ENCODE measurements at places on chromosomes 6 and 20. TPM values are rescaled to one million over a fixed set of nuclear protein-coding genes. Genes with fewer than 3 reads are reported as not detected.

GRCh38 chr20:32975698-32976674 is 28.2 kb downstream of the SUN5 start:
- DNase-seq, result no peak
- no peaks in the 10 kb centered on the region for H3K36me3 ChIP-seq
- H3K27ac ChIP-seq, result no peak overlapping the region
- no peaks in the 10 kb centered on the region for H3K27me3 ChIP-seq
- peaks cover 9% of the 10 kb centered on the region for H3K4me1 ChIP-seq

- no peaks in the 10 kb centered on the region for H3K27me3 ChIP-seq
- no peaks in the 10 kb centered on the region for H3K4me1 ChIP-seq
- no peak overlapping the region for H3K4me3 ChIP-seq
- H3K36me3 ChIP-seq, result no peaks in the 10 kb centered on the region
These were observed 103.5 kb upstream of the HIVEP1 start for GRCh38 chr6:11908436-11909105.

The MUC21 gene
- not detected for total RNA-seq

- peak overlapping the region; percentile 77 for H3K27ac ChIP-seq
- H3K36me3 ChIP-seq, result no peaks in the 10 kb centered on the region
- no peaks in the 10 kb centered on the region for H3K27me3 ChIP-seq
- peaks cover 77% of the 10 kb centered on the region for H3K4me1 ChIP-seq
- DNase-seq, result no peak
These were observed 41.0 kb downstream of the TRAM2 start for GRCh38 chr6:52535711-52536423.

- H3K27me3 ChIP-seq, result no peaks in the 10 kb centered on the region
- H3K4me3 ChIP-seq, result no peak overlapping the region
- no peaks in the 10 kb centered on the region for H3K36me3 ChIP-seq
- peaks cover 5% of the 10 kb centered on the region for H3K4me1 ChIP-seq
These were observed 6.8 kb downstream of the C6orf52 start for GRCh38 chr6:10687582-10687981.

- H3K4me3 ChIP-seq, result no peak overlapping the region
- H3K27ac ChIP-seq, result no peak overlapping the region
- H3K4me1 ChIP-seq, result no peaks in the 10 kb centered on the region
- no peaks in the 10 kb centered on the region for H3K36me3 ChIP-seq
These were observed 71.1 kb downstream of the CDH22 start for GRCh38 chr20:46237227-46237626.

GRCh38 chr6:17907406-17908229 is 79.8 kb downstream of the KIF13A start:
- H3K36me3 ChIP-seq, result no peaks in the 10 kb centered on the region
- DNase-seq, result no peak
- H3K4me1 ChIP-seq, result no peaks in the 10 kb centered on the region
- H3K27me3 ChIP-seq, result no peaks in the 10 kb centered on the region

DNA sequence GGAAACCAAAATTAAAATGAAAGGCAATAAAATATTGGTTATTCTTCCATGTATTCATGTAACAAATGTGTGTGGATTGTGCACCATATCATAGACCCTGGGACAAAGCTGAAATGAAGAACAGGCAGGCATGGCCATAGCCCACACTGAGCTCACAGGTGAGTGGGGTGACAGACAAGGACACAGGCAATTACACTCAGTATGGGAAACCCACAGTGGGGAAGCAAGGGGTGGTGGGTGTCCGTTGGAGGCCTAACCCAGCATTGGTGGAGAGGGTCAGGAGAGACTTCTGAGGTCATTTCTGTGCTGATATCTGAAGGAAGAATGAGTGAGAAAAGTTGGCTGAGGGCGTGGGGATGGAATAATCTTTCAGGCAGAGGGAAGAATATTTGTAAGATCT is 47.6 kb upstream of the MAP3K4 start:
- H3K36me3 ChIP-seq, result no peaks in the 10 kb centered on the region
- H3K4me3 ChIP-seq, result no peak overlapping the region
- H3K27ac ChIP-seq, result no peak overlapping the region
- H3K27me3 ChIP-seq, result peaks cover 3% of the 10 kb centered on the region

The GCLC gene
- total RNA-seq, result 20.3 TPM

The OR2J3 gene
- not detected for total RNA-seq

The R3HDML gene
- not detected for total RNA-seq

- H3K27ac ChIP-seq, result no peak overlapping the region
- H3K4me3 ChIP-seq, result no peak overlapping the region
- no peaks in the 10 kb centered on the region for H3K27me3 ChIP-seq
These were observed 365.3 kb upstream of the PTCHD4 start for GRCh38 chr6:48476257-48476656.

- no peaks in the 10 kb centered on the region for H3K4me1 ChIP-seq
- no peaks in the 10 kb centered on the region for H3K27me3 ChIP-seq
- H3K27ac ChIP-seq, result no peak overlapping the region
- H3K4me3 ChIP-seq, result no peak overlapping the region
- DNase-seq, result no peak
These were observed 21.4 kb upstream of the NELFCD start for GRCh38 chr20:58959652-58960051.

The NELFE gene
- 56.3 TPM for total RNA-seq

DNA sequence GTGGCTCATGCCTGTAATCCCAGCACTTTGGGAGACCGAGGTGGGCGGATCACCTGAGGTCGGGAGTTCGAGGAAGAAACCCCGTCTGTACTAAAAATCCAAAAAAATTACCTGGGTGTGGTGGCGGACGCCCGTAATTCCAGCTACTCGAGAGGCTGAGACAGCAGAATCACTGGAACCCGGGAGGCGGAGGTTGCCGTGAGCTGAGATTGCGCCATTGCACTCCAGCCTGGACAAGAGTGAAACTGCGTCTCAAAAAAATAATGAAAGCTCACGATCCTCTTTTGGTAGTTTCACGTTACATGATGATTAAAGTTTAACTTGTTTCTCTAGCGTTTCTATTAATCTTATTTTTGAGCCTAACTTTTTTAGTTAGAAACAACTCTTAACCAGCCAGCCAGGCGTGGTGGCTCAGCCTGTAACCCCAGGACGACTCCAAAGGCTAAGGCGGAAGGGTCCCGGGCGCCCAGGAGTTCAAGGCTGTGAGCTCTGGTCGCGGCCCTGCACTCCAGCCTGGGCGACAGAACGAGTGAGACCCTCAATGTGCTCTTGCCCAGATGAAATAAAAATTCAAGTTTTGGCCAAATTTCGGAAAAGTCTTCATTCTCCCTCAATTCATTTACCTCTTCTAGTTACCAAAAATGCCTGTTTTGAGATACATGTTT is 1.2 kb upstream of the WRNIP1 start:
- DNase-seq, result no peak
- H3K36me3 ChIP-seq, result peaks cover 11% of the 10 kb centered on the region
- H3K4me1 ChIP-seq, result peaks cover 30% of the 10 kb centered on the region
- H3K4me3 ChIP-seq, result peak overlapping the region; percentile 62
- H3K27me3 ChIP-seq, result no peaks in the 10 kb centered on the region
- peak overlapping the region; percentile 65 for H3K27ac ChIP-seq

GRCh38 chr6:31898383-31899011 is 999 bp upstream of the EHMT2 start:
- H3K4me3 ChIP-seq, result peak overlapping the region; percentile 75
- H3K27ac ChIP-seq, result peak overlapping the region; percentile 51
- peaks cover 45% of the 10 kb centered on the region for H3K4me1 ChIP-seq
- peaks cover 6% of the 10 kb centered on the region for H3K36me3 ChIP-seq
- DNase-seq, result peak; percentile 79
- H3K27me3 ChIP-seq, result no peaks in the 10 kb centered on the region

DNA sequence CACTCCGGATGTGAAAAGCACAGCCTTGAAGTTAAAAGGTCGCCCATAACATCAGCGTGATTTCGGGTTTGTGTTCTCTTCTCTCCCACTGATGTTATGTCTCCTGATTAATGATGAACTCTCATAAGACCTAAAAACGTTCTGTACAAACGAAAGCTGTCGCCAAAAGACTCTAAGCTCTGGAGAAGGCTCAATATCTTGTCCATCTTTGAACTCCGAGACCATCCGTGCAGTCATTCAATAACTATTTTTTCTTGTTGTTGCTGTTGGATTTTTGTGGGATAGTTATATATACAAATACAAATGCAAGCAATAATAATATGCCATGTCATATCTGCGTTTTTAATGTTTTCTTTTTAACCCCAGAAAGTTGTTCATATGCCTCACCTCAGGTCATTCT is 291.8 kb upstream of the MARCKS start:
- no peaks in the 10 kb centered on the region for H3K36me3 ChIP-seq
- no peak overlapping the region for H3K27ac ChIP-seq

DNA sequence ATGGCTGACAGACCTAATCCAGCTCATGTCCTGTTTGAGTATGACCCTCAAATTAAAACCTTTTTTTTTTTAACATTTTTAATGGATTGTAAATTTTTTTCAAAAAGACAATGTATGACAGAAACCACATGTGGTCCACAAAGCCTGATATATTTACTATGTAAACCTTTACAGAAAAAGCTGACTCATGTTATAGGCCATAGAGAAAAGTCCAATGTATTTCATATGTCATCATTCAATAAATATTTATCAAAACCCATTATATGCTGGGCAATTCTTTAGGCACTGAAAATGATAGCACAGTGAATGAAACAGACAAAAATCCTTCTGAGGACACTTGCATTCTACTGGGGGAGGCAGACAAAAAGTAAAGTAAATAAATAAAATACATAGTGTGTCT is 826.2 kb upstream of the FLRT3 start:
- DNase-seq, result no peak
- H3K4me3 ChIP-seq, result no peak overlapping the region
- no peak overlapping the region for H3K27ac ChIP-seq
- H3K36me3 ChIP-seq, result no peaks in the 10 kb centered on the region

The DYNLT2 gene
- 6.1 TPM for total RNA-seq

DNA sequence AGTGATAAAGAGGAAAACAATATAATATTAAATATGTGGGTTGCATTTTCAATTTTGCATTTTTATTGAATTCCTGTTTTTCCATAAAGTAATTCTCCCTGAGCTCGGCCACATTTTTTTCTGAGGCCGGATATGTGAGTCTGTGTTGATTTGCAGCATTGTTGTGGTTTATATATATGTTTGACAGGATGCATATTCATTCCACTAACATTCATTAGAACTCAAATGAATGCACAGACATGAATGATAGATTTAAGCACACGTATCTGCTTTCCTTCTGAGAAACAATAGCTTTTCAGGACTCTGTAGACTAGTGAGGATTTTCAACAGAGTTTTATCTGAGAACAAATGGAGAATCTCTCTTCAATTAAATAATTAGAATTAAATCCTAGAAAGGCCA is 10.6 kb upstream of the EXOC2 start:
- peaks cover 3% of the 10 kb centered on the region for H3K4me1 ChIP-seq
- H3K4me3 ChIP-seq, result no peak overlapping the region

GRCh38 chr6:16953446-16953845 is 148.4 kb upstream of the STMND1 start:
- no peaks in the 10 kb centered on the region for H3K36me3 ChIP-seq
- H3K27ac ChIP-seq, result no peak overlapping the region
- no peak overlapping the region for H3K4me3 ChIP-seq

- no peaks in the 10 kb centered on the region for H3K27me3 ChIP-seq
- H3K4me1 ChIP-seq, result no peaks in the 10 kb centered on the region
- no peaks in the 10 kb centered on the region for H3K36me3 ChIP-seq
- no peak for DNase-seq
- H3K4me3 ChIP-seq, result no peak overlapping the region
- H3K27ac ChIP-seq, result no peak overlapping the region
These were observed 71.9 kb upstream of the ZNFX1 start for GRCh38 chr20:49349694-49350252.

- no peaks in the 10 kb centered on the region for H3K27me3 ChIP-seq
- H3K27ac ChIP-seq, result no peak overlapping the region
- H3K36me3 ChIP-seq, result no peaks in the 10 kb centered on the region
- peaks cover 31% of the 10 kb centered on the region for H3K4me1 ChIP-seq
These were observed 4.1 kb upstream of the BNIP5 start for GRCh38 chr6:36340618-36341454.

The MMP24 gene
- total RNA-seq, result 0.60 TPM

DNA sequence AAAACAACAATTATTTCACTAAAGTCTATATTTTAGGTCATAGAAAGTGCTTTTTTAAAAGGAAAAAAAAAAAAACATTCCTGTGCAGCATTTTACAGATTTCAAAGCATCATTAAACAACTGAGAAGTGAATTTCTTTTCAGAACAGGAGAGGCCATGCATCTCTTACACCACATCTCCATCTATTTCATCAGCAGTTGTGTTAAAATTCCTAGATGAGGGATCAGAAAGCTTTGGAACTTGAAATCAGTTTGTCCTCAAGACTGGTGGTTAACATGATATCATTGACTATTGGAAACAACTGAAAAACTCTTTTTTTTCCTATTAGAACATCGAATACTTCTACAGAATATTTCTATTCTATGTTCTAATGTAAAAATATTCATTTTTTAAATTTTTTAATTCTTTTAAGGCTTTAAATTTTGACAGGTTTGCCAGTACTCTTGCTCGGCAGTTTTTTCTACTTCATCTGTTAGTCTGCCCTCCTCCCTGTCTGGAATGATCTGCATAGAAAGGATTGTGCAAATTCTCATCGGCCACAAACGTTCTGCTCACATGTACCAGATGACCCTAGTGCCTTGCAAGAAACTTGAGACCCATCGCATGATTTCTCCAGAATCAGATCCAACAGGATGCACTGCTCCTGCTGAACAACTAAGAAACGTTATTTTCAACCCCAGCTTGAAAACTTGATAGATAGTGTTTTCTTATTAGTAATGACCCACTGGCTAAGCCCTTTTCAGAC is 411.0 kb upstream of the AGPAT4 start:
- no peak for DNase-seq
- H3K27me3 ChIP-seq, result no peaks in the 10 kb centered on the region
- no peaks in the 10 kb centered on the region for H3K4me1 ChIP-seq
- no peak overlapping the region for H3K4me3 ChIP-seq
- no peak overlapping the region for H3K27ac ChIP-seq
- no peaks in the 10 kb centered on the region for H3K36me3 ChIP-seq

The SFTA2 gene
- total RNA-seq, result not detected

DNA sequence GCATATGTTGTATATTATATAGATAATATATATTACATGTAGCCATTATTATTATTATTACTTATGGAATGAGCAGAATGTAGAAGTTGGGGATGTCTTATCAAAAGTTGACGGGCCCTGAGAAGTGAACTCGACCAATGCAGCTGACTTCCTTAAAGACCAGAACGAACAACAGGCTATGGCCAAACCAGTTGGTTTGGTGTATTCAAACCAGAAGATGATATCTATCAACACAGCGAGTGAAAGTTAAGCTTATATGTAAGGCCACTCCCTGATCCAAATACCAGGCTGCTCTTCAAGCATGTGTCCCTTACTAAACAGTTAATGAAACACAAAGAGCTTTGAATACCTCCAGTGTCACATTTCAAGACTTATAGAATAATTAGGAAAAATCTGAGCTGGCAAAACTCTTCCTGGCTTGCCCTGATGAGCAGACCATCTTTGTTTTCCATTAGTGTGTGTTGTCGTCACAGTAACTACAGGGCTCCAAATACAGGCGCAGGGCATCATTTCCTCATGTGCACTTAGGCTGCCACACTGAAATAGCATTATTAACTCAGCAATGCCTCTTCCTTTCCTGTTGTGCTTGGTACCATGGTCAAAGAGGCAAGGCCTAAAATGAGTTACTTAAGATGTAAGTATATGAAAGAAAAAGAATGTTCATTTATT is 6.6 kb downstream of the FILIP1 start:
- H3K36me3 ChIP-seq, result no peaks in the 10 kb centered on the region
- DNase-seq, result no peak
- no peak overlapping the region for H3K27ac ChIP-seq
- H3K27me3 ChIP-seq, result no peaks in the 10 kb centered on the region

- peaks cover 32% of the 10 kb centered on the region for H3K36me3 ChIP-seq
- H3K4me3 ChIP-seq, result peak overlapping the region; percentile 75
- no peaks in the 10 kb centered on the region for H3K27me3 ChIP-seq
These were observed 872 bp upstream of the RBM39 start for GRCh38 chr20:35742741-35743523.

- H3K4me3 ChIP-seq, result peak overlapping the region; percentile 82
- peaks cover 11% of the 10 kb centered on the region for H3K36me3 ChIP-seq
- H3K27me3 ChIP-seq, result no peaks in the 10 kb centered on the region
- no peak for DNase-seq
- no peak overlapping the region for H3K27ac ChIP-seq
These were observed 800 bp downstream of the RWDD2A start for GRCh38 chr6:83193747-83194566.
